ENCODE measurements at places on chromosomes 12 and 14. TPM values are rescaled to one million over a fixed set of nuclear protein-coding genes. Genes with fewer than 3 reads are reported as not detected.
A peak's percentile ranks its signal among the peaks of the same experiment; 100 is the strongest.

- H3K4me3 ChIP-seq = no peak overlapping the region
- no peaks in the 10 kb centered on the region for H3K27me3 ChIP-seq
- H3K27ac ChIP-seq = no peak overlapping the region
- H3K36me3 ChIP-seq = no peaks in the 10 kb centered on the region
Observed at GRCh38 chr14:49865431-49865859, 12.9 kb upstream of the NEMF start.

- no peak overlapping the region for H3K27ac ChIP-seq
- no peaks in the 10 kb centered on the region for H3K27me3 ChIP-seq
- H3K36me3 ChIP-seq = no peaks in the 10 kb centered on the region
- H3K4me3 ChIP-seq = no peak overlapping the region
- no peak for DNase-seq
- H3K4me1 ChIP-seq = no peaks in the 10 kb centered on the region
Observed at GRCh38 chr12:45599196-45599595, 130.3 kb upstream of the ARID2 start.

GRCh38 chr14:36518031-36518585 is 1.9 kb downstream of the NKX2-1 start:
- no peaks in the 10 kb centered on the region for H3K36me3 ChIP-seq
- no peak overlapping the region for H3K27ac ChIP-seq
- H3K4me1 ChIP-seq = peaks cover 12% of the 10 kb centered on the region
- H3K27me3 ChIP-seq = peaks cover 34% of the 10 kb centered on the region

GRCh38 chr12:43980627-43981191 is 144.8 kb downstream of the TMEM117 start:
- H3K4me3 ChIP-seq = no peak overlapping the region
- H3K27me3 ChIP-seq = no peaks in the 10 kb centered on the region
- DNase-seq = no peak
- no peaks in the 10 kb centered on the region for H3K4me1 ChIP-seq
- H3K36me3 ChIP-seq = no peaks in the 10 kb centered on the region
- no peak overlapping the region for H3K27ac ChIP-seq

DNA sequence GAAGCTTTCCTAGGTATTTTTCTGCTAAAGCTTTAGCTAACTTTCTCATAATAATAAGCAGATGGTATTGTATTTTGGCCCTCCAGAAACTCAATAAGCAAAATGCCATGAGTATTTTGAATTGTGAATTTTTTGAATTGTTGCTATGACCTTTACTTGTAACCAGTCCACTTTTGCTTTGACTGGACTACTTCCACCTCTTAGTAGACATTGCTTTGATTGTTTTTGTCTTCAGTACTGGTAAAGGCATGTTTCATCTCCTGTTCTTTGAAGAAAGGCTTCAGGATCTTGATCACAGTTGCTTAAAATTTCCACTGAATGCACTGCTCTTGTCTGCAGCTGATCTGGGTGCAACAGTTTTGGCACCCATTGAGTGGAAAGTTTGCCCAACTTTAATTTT is 102.3 kb downstream of the TRMT5 start:
- no peak overlapping the region for H3K4me3 ChIP-seq
- H3K27me3 ChIP-seq = no peaks in the 10 kb centered on the region
- H3K27ac ChIP-seq = no peak overlapping the region
- no peaks in the 10 kb centered on the region for H3K4me1 ChIP-seq
- no peaks in the 10 kb centered on the region for H3K36me3 ChIP-seq
- DNase-seq = no peak

- H3K36me3 ChIP-seq = no peaks in the 10 kb centered on the region
- H3K4me1 ChIP-seq = no peaks in the 10 kb centered on the region
- H3K27ac ChIP-seq = no peak overlapping the region
- DNase-seq = no peak
- H3K27me3 ChIP-seq = no peaks in the 10 kb centered on the region
- no peak overlapping the region for H3K4me3 ChIP-seq
Observed at GRCh38 chr14:63713764-63714163, 14.1 kb downstream of the SGPP1 start.

DNA sequence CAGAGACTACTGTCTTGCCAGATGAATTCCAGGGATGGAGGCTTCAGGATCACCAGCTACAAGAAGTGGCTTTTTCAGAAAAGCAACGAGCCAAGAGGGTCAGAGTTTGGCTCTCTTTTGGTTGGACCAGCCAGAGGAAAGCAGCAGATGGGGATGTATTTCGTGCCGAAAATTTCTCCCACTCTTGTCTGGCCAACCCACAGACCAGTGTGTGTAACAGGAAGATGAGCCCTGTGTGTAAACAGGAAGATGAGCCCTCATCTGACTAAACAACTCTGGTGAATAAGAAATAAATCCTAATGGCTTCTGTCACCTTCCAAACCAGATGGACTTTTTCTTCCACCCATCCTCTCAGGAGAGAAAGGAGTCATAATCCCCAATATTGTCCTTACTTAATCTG is 13.1 kb downstream of the GPR68 start:
- H3K36me3 ChIP-seq = no peaks in the 10 kb centered on the region
- no peak overlapping the region for H3K4me3 ChIP-seq
- no peak for DNase-seq

GRCh38 chr12:79402606-79403005 is 288.2 kb downstream of the PAWR start:
- no peak overlapping the region for H3K4me3 ChIP-seq
- no peak for DNase-seq
- no peak overlapping the region for H3K27ac ChIP-seq

- H3K4me1 ChIP-seq = no peaks in the 10 kb centered on the region
- DNase-seq = no peak
- H3K4me3 ChIP-seq = no peak overlapping the region
- no peaks in the 10 kb centered on the region for H3K36me3 ChIP-seq
Observed at GRCh38 chr12:131448254-131448795, 262.6 kb upstream of the SFSWAP start.

DNA sequence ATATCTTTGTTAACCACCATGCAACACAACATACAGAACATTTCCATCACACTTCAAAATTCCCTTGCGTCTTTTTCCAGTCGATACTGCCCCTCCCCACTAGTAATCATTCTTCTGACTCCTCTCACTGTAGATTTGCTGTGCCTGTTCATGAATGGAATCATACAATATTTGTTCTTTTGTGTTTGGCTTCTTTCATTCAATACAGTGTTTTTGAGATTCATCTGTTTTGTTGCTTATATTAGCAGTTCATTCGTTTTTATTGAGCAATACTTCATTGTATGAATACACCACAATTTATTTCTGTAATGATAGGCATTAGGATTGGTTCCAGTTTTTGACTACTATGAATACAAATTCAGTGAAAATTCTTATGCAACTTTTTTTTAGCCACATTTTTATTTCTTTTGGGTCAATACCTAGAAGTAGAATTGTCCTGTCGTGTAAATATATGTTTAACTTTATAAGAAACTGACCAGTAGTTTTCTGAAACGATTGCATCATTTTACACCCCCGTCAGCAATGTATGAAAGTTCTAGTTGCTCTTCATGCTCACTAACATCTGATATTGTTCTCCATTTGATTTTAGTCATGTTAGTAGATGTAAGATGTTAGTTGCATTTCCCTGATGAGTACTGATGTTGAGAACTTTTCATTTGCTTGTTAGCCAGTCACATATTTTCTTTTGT is 127.5 kb downstream of the TGFB3 start:
- no peaks in the 10 kb centered on the region for H3K4me1 ChIP-seq
- DNase-seq = no peak
- H3K36me3 ChIP-seq = no peaks in the 10 kb centered on the region
- no peak overlapping the region for H3K27ac ChIP-seq
- no peaks in the 10 kb centered on the region for H3K27me3 ChIP-seq

- no peak overlapping the region for H3K4me3 ChIP-seq
- peak overlapping the region; percentile 86 for H3K27ac ChIP-seq
- peaks cover 74% of the 10 kb centered on the region for H3K4me1 ChIP-seq
Observed at GRCh38 chr14:91872517-91873470, 5.5 kb upstream of the TC2N start.

DNA sequence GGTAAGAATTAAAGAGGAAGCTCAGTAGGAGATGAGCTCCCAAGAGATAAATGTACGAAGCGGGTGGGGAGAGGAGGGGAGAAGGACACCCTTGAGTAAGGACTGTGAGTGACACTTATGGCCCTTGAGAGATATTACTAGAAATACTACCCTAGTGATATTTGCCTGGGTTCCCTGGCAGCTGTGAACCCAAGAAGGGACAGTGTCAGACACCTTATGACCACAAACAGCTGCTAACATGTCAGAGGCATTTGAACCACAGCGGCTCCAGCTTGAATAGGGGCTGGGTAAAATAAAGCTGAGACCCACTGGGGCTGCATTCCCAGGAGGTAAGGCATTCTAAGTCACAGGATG is 19.6 kb upstream of the SLC6A12 start:
- no peaks in the 10 kb centered on the region for H3K4me1 ChIP-seq
- H3K27ac ChIP-seq = no peak overlapping the region
- H3K27me3 ChIP-seq = no peaks in the 10 kb centered on the region
- DNase-seq = no peak
- no peaks in the 10 kb centered on the region for H3K36me3 ChIP-seq

The SYCP3 gene
- total RNA-seq = 0.15 TPM

GRCh38 chr12:57214398-57214781 is 2.2 kb upstream of the NXPH4 start:
- no peak overlapping the region for H3K27ac ChIP-seq
- no peaks in the 10 kb centered on the region for H3K27me3 ChIP-seq
- no peak overlapping the region for H3K4me3 ChIP-seq

DNA sequence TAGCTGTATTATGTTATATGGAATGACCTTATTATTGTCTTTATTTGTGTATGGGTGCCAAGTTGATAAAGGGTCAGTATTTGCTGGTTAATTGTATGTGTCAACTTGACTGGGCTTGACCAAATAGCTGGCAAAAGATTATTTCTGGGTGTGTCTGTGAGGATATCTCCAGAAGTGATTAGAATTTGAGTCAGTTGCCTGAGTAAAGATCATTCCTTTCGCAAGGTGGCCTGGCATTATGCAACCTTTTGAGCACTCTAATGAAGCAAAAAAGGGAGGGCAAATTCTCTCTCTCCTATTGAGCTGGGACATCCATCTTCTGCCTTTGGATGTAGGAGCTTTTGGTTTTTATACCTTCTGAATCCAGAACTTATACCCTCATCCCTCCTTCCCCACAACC is 82.2 kb downstream of the ATXN7L3B start:
- H3K4me1 ChIP-seq = no peaks in the 10 kb centered on the region
- no peak overlapping the region for H3K27ac ChIP-seq
- H3K36me3 ChIP-seq = no peaks in the 10 kb centered on the region
- H3K27me3 ChIP-seq = no peaks in the 10 kb centered on the region
- DNase-seq = no peak

- no peak overlapping the region for H3K4me3 ChIP-seq
- H3K27me3 ChIP-seq = no peaks in the 10 kb centered on the region
- no peak overlapping the region for H3K27ac ChIP-seq
- no peaks in the 10 kb centered on the region for H3K36me3 ChIP-seq
- H3K4me1 ChIP-seq = peaks cover 6% of the 10 kb centered on the region
- no peak for DNase-seq
Observed at GRCh38 chr12:27361372-27361771, 28.7 kb downstream of the BMAL2 start.

DNA sequence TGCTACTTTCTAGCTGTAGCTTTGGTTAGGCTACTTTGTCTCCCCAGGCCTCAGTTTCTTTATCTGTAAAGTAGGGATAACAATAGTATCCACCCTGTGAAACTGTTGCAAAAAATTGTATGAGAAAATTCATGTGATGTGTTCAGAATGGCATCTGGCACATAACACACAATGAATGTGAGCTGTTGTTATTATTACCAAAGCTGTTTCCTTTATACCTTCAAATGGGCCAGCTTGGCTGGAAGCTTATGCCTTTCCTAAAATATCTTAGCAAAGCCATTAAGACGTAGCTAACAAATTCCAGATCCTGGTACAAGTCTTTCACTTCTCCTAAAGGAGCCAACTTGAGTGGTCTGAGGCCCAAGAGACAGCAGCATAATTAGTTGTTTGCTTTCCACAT is 25.2 kb upstream of the MANSC4 start:
- no peaks in the 10 kb centered on the region for H3K4me1 ChIP-seq
- no peak overlapping the region for H3K4me3 ChIP-seq
- no peak overlapping the region for H3K27ac ChIP-seq
- no peak for DNase-seq

Measured in pancreas (tissue), 10 donors.